SW 1271 (cell line): ENCODE measurements at places on chromosomes 13 and 19.
A peak's percentile ranks its signal among the peaks of the same experiment; 100 is the strongest.

GRCh38 chr19:30999726-31000125 is 349.5 kb downstream of the TSHZ3 start:
- no peak for DNase-seq

GRCh38 chr19:38786572-38787265 is 2.3 kb upstream of the LGALS7B start:
- DNase-seq, result no peak

DNA sequence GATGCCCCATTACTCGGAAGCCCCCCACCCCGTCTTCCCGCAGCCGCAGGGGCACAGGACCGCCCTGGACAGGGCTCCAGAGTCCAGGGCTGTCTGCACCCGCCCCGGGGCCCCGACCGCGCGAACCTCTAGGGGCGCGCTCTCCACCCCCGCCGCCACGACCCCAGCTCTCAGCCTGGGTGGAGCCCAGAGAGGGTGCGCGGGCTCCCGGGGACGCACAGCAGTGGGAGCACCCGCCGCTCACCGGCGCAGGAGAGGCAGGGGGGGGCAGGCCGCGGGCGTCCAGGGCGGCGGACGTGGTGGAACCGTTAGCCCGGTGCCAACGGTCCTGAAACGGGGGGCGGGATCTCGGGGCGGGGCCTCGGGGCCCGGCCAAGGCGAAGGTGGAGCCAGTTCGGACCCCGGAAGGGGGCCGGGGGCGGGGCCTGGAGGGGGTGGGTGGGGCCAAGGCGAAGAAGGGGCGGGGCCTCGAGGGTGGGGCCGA is at the start of gene ATP8B3:
Gene ATP8B3 (minus strand): TSS at position 335 of the 484 bp plus-strand sequence. CDS start 540 bp downstream, outside the sequence.
- no peak for DNase-seq

- no peak for DNase-seq
Observed at GRCh38 chr13:28333204-28333881, 161.6 kb downstream of the FLT1 start.

DNA sequence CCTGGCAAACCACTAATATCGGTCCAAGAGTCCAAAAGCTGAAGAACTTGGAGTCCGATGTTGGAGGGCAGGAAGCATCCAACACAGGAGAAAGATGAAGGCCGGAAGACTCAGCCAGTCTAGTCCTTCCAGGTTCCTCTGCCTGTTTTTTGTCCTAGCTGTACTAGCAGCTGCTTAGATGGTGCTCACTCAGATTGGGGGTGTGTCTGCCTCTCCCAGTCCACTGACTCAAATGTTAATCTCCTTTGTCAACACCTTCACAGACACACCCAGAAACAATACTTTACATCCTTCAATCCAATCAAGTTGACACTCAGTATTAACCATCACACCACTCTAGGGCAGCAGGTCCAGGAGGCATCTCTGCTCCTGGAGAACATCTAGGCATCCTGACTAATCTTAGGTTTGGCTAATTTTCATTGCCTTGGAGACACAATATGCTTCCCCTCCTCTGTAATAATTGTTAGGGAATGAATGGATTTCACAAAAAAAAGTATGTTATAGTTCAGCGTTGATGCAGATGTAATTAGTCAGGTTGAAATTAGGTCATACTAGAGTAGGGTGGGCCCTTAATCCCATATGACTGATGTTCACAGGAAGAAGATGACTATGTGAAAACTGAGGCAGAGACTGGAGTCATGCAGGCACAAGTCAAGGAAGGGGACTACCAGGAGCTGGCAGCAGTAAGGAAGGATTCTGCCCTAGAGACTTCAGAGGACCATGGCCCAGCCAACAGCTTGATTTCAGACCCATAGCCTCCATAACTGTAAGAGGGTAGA is 183.4 kb downstream of the RBM26 start:
- no peak for DNase-seq

DNA sequence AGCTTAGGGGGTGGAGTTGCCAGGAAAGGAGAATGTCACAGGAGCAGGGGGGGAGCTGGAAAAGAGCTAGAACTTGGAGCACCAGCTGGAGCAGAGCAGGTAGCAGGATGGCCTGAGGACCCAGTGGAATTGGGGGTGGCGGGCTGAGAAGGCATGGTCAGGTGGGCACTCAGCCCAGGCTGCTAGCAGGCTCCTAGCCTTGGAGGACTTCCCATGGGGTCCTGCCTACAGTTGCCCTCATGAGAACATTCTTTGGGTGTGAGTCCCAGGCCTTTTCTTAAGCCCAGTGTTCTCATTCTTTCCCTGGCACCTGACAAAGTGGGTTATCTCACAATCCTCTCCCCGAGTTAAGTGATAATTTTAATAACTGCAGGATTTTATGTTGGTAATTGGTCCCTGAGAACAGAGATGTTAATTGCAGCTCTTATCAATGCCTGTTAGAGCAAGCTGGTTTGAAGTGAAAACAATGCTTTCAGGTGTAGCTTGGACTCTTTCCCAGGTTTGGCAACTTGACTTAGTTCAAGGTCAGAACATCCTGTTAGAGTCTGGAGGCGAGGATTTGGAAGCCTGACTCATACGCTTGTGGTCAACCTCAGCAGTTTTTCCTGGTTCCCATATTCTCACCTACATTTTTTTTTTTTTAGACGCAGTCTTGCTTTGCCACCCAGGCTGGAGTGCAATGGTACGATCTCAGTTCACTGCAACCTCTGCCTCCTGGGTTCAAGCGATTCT is 18.1 kb upstream of the OLFM4 start:
- DNase-seq, result peak; percentile 1

DNA sequence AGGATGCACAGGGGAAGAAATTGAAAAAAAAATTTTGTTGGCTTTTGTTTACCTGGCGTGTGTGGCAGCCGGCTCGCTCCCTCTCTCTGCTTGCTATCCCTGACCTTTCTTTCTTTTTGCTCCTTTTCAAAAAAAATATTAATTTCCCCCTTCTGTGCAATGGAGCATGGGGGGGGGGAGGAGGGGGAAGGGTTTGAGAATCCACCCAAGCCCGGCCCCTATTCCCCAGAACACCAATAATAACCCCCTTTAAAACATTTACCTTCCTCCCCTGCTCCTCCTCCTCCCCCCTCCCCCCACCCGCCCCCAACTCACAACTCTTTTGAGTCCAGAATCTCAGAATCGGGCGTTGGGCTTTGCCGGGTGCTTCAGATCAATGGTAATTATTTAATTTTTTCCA is 28.4 kb downstream of the NFIX start:
- no peak for DNase-seq

DNA sequence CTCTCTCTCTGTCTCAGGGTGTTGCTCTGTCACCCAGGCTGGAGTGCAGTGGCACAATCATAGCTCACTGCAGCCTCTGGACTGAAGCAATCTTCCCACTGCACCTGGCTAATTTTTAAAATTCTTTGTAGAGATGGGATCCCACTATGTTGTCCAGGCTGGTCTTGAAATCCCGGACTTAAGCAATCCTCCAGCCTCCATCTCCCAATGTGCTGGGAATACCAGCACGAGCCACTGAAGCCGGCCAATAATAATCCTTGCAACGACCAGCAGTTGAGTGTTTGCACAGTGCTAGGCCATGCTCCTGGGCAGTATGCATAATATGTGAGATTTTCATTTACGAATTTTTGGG is 640 bp upstream of the EPOR start:
- DNase-seq, result no peak

- no peak for DNase-seq
Observed at GRCh38 chr19:35206855-35207254, 21.7 kb downstream of the FAM187B start.

DNA sequence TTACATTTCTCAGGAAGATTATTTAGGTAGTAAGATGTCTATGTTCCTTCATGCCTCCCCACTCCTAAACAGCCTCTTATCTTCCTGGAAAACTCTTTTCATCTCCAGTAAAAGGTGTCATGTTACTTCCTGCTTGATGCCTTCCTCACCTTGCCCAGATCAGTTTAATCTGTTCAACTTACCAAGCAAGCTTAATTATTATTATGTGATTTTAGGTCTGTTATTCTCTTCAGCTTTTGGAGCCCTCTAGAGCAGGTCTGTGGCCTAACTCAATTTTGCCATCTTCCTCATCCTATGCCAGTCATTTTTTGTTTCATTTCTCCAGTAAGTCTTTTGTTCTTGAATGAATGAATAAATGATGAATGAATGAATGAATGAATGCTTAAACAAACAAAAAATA is 528.4 kb downstream of the DCT start:
- DNase-seq, result no peak

- no peak for DNase-seq
Observed at GRCh38 chr19:3057275-3057714, 5.0 kb downstream of the TLE5 start.

GRCh38 chr13:41196620-41197019 is 2.3 kb upstream of the KBTBD7 start:
- no peak for DNase-seq
